ENCODE measurements at places on chromosomes 6 and 20.

DNA sequence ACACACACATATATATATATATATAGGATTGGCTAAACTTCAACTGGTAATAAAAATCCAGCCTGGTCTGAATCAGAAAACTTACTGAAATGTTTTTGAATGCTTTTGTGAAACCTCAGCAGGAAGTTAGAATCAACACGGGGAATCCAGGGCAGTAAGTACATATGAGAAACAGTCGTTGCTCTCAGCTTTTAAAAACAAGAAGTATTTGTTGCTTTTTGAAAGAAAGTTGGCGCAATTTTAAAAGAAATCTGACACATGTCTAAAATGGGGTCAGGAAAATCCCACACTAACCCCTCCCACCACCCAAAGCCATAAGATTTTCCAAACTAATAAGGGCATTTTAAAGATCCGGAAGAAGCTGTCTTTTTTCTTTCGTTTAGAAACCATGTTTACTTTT lies 11.5 kb upstream of the CCDC170 start:
- DNase-seq = no peak

DNA sequence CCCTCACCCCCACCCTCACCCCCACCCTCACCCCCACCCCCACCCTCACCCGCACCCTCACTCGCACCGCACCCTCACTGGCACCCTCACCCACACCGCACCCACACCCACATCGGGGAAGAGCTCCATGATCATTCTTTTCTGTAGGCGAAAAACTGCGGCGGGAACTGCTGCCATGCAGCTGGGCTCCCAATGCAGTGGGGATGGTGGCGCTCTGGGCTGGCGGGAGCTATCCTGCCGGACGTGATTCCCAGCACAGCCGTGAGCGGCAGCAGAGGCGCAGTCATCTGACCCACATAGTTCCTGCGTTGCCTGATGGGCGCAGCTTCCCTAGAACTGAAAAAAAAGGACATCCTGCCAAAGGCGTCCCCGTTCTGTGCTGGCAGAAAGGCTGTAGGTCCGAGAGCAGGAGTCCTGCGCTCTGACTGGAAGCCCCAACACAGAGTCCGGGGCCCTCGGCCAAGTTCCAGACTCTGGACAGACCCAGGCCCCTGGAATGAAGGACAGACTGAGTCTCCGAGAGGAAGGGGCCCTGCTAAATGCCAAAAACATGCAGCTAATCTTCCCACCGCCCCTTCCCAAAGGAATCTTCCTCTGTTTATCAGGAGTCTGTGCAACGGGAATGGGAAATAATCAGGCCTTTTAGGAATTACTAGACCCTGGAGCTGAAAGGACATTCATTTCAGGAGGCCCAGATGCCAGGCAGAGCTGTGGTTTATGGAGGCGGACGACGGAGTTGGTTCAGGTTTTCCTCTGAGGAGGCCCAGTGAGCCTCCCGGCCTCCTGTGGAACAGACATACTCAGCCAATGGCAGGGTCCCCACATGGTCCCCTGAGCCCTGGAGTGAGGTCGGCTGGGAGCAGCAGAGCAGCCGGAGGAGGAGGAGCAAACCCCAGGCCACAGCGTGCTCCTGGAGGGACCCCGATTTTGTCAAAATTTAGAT lies 14.1 kb upstream of the TCFL5 start:
- DNase-seq = no peak

GRCh38 chr6:147651249-147652063 lies 143.0 kb downstream of the SAMD5 start:
- no peak for DNase-seq

GRCh38 chr6:10449751-10450150 lies 34.9 kb upstream of the TFAP2A start:
- DNase-seq = no peak

DNA sequence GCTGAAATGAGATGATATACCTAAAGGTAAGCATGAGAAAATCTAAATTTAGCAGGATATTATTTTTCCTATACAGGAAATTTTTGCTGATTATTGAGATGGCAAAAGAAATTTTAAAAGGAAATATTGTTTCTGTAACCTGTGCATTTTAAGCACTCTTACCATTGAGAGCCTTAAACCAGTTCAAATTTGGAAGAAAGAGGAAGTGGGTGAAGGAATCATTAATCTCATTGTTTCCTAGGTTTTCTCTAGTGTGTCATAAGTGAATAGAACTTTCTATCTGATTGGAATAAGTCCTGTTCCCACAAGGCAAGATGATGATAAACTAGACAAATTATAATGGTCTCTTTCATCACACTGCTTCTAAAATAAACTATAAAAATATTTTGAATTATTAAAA lies 22.4 kb upstream of the FKBP1C start:
- DNase-seq = no peak
